ENCODE measurements at places on chromosomes 7 and 10.

DNA sequence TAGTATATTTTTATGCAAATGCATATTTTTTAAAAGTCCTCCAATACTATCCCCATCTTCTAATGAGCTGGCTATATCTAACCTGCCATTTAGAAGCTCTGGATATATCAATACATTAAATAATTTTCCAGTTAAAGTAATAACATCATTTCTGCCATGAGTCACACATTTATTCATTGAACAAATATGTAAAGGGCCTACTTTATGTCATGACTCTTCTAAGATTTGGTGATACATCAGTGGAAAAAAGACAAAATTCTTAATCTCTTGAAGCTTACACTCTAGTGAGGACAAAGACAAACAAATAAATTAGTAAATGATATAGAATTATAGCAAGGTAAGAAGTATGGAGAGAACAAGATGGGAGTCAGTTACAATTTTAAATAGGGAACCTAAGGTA lies 716.8 kb upstream of the LRRTM3 start:
- DNase-seq, result no peak

- no peak for DNase-seq
These were observed 49.7 kb upstream of the HECTD2 start for GRCh38 chr10:91360461-91360860.

DNA sequence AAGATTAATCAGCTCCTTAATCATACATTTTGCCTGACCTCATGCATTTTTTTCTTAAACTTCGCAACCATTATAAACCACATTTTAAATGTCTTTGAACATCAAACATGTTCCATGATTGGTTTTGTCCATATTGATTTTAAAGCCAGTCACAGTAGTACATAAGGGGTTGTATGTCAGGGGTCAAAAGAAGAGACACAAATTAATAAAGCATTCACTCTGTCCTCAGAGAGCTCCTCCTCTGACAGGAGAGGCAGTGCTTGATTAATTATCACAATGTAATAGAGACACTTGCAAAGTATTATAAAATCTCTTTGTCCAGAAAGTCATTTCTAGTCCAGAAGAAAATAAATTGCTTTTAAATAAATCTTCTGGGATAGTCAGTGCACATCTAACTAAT lies 195.5 kb downstream of the MAGI2 start:
- DNase-seq, result no peak

DNA sequence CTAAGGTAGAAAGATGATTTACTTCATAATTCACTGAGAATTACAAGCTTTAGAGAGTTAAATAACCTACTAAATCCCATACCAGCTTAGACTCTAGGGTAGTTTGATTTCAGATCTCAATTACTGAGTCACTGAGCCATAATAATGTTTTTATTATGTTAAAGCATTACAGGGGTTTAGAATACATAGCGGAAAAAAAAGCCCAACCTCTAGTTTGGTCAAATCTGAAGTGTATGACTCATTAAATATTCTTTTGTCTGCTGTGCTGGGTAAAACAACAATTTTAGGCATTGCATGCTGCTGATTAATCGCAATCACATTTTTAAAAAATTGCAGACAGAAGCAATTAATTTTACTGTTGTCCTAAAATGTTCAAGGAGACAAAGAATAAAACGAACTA lies 48.5 kb downstream of the MALRD1 start:
- DNase-seq, result no peak

DNA sequence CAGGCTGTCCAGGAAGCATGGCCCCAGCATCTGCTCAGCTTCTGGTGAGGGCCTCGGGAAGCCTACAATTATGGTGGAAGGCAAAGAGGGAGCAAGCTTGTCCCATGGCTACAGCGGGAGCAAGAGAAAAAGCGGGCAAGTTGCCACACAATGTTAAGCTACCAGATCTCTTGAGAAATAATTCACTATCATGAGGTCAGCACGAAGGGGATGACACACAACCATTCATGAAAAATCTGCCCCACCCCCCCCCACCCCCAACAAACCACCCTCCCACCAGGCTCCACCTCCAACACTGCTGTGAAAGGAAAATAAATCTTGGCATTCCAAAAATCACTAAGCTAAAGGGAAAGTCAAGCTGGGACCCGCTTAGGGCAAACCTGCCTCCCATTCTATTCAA lies 545.8 kb upstream of the NRP1 start:
- peak; percentile 17 for DNase-seq

GRCh38 chr10:113616244-113617074 lies 47.4 kb downstream of the NRAP start:
- peak; percentile 15 for DNase-seq

DNA sequence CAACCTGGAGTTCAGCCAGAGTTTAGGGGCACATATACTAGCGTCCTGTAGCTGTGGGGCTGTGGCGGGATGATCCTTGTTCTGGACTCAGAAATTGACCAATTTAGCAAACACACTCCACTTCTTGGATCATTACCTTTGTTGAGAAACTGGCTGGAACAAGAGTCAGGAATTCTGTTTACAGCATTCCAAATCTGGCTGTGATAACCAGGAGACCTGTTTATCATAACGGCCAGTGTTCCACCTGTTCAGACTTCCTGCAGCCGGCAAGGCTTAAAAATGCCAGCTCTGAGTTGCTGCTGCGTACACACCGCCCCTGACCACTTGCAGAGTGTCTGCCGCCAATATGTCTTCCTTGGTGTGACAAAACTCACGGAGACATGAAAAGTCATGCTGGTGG lies 64.8 kb downstream of the ARMC3 start:
- no peak for DNase-seq

GRCh38 chr7:81244224-81244623 lies 325.4 kb upstream of the SEMA3C start:
- peak; percentile 14 for DNase-seq
